ENCODE measurements at places on chromosomes 6 and 20.

GRCh38 chr20:50151034-50151743, 2.3 kb downstream of the PEDS1 start:
- DNase-seq, result no peak

GRCh38 chr6:116111552-116112528, 11.2 kb downstream of the NT5DC1 start:
- DNase-seq, result peak; percentile 37

- no peak for DNase-seq
Measured at GRCh38 chr20:48622421-48622820, 205.4 kb downstream of the PREX1 start.

GRCh38 chr6:31058128-31058894, 48.0 kb downstream of the MUC22 start:
- no peak for DNase-seq

DNA sequence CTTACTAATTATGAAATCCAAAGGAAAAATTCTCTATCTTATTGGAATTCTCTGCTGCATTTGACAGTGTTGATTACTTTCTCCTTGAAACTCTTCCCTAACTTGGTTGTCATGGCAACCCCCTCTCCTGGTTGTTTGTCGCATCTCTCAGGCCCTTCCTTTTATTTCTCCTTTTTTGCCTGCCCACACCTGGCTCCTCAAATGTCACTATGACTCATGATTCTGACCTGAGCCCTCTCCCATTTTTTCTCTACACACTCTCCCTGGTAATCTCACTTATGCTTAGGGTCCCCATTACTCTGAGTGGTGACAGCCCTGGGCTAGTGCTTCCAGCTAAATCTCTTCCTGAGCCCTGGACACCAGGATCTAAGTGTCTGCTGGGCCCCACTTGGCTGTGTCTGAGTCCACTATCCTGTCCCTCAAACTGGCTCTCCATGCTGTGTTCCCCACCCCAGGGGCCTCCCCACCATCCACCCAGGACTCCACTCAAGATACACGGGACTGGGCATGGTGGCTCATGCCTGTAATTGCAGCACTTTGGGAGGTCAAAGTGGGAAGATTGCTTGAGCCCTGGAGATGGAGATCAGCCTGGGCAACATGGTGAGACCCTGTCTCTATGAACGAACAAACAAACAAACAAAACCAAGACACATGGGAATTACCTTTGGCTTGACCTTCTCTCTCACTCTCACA, 16.5 kb upstream of the NNAT start:
- no peak for DNase-seq

DNA sequence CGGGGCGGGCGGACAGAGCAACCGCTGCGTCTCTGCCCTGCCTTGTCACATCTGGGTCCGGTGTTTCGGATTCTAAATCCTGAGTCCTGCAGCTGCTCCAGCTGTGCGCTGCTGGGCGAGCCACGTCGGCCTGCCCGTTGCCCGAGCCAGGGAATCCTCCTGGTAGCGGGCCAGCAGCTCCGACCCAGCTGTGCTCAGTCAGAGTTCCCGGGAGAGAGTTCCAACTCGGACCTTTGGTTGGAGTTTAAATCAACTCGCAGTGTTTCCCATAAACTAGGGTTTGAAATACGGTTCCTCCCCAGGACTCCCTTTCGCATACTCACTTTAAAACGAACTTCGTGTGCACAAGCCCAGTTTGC, 315 bp upstream of the PDE10A start:
- DNase-seq, result no peak

DNA sequence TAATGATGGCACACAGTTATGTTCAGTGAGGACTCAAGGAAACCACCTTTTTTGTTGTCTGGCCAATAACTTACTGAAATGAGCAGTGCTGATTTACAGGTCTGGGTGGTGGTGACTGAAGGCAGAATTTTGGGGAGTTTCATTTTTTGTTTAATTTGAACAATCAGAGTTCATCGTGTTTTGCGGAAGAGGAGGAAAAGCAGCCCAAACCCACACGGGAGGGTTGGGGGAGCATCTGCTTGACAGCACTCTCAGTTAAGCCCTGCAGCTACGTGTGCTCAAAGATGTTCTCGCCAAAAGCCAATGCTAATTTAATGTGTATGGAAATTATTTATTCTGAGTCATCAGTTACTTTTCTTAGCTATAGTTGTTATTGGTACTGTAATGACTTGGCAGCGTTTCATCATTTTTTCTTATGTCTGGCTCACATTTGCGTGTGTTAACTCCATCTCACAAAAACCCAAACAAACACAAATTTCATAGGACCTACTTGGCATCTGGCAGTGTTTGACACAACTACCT, 89.2 kb downstream of the UST start:
- DNase-seq, result no peak

DNA sequence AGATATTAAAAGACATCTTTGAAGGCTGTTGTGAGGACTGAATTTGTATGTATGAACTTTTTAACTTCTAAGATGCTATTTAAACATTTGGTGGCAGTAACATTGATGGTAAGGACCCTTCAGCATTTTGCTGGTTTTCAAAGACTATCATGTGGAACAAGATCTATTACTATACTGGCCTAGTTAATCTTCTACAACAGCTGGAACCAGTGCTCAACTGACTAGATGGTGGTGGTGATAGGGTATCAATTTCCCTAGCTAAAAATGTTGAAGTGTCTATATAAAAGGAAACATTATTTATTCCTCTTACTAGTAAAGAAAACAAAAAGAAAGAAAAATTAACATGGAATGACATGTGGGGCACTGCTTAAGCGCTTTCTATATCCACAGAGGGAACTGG, 195.7 kb downstream of the TASP1 start:
- no peak for DNase-seq

DNA sequence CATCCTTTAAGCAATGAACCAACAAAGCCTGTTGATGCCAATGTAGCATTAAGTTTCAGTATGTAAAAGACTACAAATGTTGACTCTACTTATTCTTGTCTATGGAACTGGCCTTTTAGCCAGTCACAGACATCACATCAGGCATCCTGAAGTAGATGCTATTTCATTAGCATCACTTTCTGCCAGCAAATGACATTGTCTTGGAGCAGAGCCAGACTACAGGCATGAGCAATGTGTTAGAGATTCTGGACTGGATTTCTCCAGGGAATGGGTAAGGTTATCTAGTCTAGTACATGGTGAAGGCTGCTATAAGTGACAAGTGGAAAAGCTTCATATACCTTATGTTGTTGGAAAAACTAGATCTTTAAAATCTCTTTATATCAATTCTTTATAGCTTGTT, 142.9 kb downstream of the ADGRB3 start:
- no peak for DNase-seq
